Fibroblast of skin of back (primary cell): ENCODE measurements at places on chromosomes 4 and X.

- DNase-seq = no peak
These were observed at the start of gene STS for GRCh38 chrX:7147413-7147977. STS (plus strand) TSS chrX:7147712; CDS start chrX:7253200, 105,488 bp downstream.

- no peak for DNase-seq
These were observed 200.4 kb downstream of the DACH2 start for GRCh38 chrX:86348669-86349068.

GRCh38 chr4:40980318-40980883, 230.6 kb downstream of the NSUN7 start:
- DNase-seq = peak; percentile 41

DNA sequence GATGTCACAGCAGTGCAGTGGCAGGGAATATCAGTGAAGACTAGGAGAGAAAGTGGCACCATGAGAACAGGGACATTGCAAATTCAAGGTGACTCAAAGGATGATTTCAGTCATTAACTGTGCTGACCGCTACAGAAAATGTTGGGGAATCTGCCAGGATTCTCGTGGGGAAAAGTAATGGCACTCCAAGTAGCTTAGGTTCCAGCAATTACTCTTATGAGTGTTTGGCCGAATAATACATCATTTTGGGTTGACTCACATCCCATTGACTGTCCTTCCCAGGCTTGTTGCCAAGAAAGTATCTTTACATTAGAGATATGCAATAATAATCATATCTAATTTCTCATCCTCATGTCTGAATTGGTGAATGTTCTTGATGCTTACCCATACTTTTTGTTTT, 1411.1 kb upstream of the PCDH7 start:
- peak; percentile 89 for DNase-seq

DNA sequence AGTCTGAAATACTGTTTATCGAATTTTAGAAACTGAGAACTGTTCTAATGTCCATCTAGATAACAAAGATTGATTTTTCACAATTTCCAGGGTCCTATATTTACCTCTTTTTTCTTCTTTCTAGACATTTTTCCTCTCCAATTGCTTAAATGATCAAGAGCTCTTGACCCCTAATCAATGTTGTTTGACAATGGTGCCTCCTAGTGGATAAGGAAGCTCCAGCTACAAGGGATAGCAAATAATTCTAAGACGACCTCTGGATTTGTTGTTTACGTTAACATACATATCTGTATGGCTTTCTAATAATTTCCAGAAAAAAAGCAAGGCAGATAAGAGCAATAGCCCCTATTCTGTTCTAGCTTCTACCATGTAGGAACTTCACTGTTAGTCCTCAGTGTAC, 35.8 kb downstream of the GPR82 start:
- DNase-seq = peak; percentile 20

DNA sequence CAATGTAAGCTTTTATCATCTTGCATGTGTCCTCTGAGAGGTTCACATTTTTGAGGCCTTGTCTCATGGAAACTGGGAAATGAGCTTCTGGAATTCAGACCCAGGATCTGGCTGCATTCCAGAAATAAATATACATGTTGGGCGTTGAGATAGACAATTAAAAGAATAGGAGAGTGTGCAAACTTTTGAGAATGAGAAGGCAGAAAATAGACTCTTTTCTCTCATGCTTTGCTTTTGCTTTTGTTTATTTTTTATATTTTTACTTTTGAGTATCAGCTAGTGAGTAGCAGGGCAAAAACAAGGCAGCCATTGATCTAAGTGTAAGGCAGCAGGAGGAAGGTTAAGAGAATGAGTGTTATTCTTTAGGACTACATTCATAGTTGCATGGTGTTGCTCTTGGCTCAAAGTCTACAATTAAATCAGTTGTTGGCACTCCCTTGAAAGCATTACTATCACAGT, 12.4 kb downstream of the SHROOM3 start:
- DNase-seq = peak; percentile 88

GRCh38 chr4:6961496-6962210, 52.0 kb downstream of the TBC1D14 start:
- DNase-seq = no peak

- peak; percentile 95 for DNase-seq
These were observed 517.2 kb upstream of the ADGRL3 start for GRCh38 chr4:60682901-60683300.

DNA sequence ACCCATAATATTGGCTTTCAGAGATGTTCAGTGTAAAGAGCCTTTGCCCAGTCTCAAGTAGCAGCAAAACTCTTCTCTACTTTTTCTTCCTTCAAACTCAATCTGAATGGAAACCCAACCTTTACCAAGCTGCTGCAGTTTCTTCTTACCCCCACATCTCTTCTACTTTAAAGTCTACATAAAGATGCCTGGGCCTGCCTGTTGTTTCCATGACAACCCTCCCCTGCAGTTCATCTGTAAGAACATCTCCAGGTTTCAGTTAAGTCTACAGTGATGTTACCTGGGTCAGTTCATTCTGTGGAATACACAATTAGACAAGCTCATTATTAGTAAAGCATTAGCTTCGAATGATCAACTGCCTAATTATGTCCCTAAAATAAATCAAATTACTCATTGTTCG, 81.4 kb downstream of the SPANXN3 start:
- no peak for DNase-seq

GRCh38 chrX:55619547-55619946, 3.7 kb upstream of the FOXR2 start:
- no peak for DNase-seq

GRCh38 chrX:136387951-136388502, 87.3 kb downstream of the ADGRG4 start:
- no peak for DNase-seq

GRCh38 chr4:15855804-15856475, 77.8 kb downstream of the CD38 start:
- DNase-seq = peak; percentile 46

DNA sequence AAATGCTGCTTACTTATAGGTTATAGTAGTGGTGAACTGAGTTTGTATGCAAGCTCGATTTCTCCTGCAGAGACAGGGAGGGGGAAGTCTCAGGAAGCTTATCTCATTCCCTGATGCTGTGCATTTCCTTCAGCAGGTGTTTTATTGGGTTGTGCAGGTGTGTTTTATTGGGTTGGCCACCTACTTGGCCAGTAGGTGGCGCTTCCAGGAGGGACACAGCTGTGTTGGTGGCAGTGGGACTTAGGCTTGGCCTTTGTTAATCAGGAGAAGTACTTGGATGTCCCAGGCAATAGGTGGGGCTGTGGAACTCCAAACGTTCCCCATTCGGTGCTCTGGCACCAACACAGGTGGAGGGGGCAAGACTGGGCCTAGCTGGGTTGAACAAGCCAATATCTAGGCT, 196.0 kb upstream of the DCAF8L1 start:
- DNase-seq = no peak

- no peak for DNase-seq
These were observed 245.9 kb downstream of the BCOR start for GRCh38 chrX:39851745-39852455.

DNA sequence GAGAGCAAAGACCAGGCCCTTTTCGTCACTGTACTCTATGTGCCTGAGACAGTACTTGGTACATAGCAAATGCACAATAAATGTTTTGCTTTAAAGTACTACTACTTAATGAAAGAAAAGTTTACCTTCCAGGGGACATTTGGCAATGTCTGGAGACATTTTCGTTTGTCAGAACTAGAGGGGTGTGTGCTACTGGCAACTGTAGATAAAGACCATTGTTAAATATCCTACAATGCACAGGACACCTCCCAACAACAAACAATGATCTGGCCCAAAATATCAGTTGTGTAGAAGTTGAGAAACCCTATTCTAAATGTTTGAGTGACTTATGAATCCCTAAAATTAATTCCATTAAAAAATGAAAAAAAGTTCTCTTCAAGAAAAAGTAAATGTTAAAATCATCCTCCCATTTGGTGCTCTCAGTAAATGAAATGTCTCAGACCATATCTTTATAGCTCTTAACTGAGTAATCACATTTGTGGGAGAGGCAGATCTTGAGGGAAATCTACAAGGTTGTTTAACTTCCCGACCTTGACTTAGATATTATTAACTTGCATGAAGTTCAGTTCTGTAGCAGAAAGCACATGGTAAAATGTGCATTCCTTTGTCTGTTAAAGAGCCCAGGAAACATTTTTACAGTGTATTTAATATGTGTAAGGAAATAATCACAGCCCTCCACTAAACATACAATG, 18.5 kb downstream of the EGFL6 start:
- DNase-seq = no peak

GRCh38 chrX:130606425-130606824, 204.6 kb downstream of the RBMX2 start:
- DNase-seq = no peak

- DNase-seq = no peak
These were observed 30.7 kb downstream of the SERPINA7 start for GRCh38 chrX:106007815-106008214.

- DNase-seq = no peak
These were observed 347.4 kb downstream of the FAM47B start for GRCh38 chrX:35289952-35290351.

GRCh38 chr4:1458581-1458980, 52.3 kb upstream of the NKX1-1 start:
- no peak for DNase-seq

- no peak for DNase-seq
These were observed 1533.9 kb upstream of the PABPC4L start for GRCh38 chr4:135735512-135735911.

DNA sequence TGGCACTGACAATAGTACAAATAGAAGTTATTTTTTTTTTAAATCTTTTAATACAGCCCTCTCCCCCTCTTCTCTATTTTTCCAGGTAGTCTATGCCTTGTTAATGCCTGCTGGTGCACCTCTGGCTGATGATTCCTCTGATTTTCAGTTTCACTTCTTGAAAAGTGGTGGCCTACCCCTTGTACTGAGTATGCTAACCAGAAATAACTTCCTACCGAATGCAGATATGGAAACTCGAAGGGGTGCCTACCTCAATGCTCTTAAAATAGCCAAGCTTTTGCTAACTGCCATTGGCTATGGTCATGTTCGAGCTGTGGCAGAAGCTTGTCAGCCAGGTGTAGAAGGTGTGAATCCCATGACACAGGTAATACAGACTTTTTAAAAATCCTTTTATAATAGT, 99.1 kb downstream of the USP9X start:
- no peak for DNase-seq

DNA sequence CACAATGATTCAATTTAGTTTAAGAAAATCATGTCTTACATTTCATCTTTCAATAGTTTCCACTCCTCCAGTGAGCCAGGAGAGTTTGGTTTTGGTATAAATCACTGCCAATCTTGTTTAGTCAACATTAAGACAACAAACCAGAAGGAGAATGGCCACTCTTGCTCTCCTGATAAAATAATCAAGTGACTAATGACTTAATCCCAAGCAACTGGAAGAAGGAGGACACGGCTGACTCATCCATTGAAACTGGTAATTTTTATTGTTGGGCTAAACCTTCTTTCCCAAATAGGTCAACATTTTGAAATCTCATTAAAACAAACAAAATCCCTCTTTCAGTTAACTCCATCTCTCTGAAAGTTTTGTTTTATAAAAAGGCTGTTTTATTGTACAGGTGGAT, 230.2 kb downstream of the CLCN4 start:
- no peak for DNase-seq

DNA sequence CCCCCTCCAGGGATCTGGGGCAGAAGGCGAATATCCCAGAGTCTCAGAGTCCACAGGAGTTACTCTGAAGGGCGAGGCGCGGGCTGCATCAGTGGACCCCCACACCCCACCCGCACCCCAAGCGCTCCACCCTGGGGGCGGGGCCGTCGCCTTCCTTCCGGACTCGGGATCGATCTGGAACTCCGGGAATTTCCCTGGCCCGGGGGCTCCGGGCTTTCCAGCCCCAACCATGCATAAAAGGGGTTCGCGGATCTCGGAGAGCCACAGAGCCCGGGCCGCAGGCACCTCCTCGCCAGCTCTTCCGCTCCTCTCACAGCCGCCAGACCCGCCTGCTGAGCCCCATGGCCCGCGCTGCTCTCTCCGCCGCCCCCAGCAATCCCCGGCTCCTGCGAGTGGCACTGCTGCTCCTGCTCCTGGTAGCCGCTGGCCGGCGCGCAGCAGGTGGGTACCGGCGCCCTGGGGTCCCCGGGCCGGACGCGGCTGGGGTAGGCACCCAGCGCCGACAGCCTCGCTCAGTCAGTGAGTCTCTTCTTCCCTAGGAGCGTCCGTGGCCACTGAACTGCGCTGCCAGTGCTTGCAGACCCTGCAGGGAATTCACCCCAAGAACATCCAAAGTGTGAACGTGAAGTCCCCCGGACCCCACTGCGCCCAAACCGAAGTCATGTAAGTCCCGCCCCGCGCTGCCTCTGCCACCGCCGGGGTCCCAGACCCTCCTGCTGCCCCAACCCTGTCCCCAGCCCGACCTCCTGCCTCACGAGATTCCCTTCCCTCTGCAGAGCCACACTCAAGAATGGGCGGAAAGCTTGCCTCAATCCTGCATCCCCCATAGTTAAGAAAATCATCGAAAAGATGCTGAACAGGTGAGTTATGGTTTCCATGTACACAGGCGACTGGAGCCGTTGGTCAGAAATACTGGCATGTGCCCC, at the start of gene CXCL1:
TSS of gene CXCL1 (plus strand) at position 264 of the 926 bp plus-strand sequence. CDS start at position 342, 78 bp downstream.
- DNase-seq = peak; percentile 41

GRCh38 chrX:138890491-138890890, 179.0 kb upstream of the FGF13 start:
- DNase-seq = no peak

- peak; percentile 82 for DNase-seq
These were observed 189.2 kb upstream of the GK2 start for GRCh38 chr4:79597266-79597665.

DNA sequence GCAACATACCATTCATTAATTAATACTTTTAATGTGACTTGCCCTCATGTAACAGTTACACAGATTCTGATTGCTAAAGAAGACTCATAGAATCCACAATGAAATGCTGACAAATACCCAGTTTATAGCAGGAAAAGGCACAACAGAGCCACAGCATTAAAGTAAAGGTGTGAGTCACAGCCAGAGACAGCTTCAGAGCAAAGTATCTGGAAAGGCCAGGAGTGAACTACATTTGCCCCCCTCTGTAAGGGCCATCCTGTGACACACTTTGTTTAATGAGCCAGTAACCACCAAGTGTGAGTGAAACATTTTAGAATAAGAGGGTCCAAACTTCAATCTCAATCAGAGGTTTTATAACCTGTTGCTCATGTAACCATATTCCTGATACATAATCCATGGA, 133.8 kb upstream of the TACR3 start:
- no peak for DNase-seq

DNA sequence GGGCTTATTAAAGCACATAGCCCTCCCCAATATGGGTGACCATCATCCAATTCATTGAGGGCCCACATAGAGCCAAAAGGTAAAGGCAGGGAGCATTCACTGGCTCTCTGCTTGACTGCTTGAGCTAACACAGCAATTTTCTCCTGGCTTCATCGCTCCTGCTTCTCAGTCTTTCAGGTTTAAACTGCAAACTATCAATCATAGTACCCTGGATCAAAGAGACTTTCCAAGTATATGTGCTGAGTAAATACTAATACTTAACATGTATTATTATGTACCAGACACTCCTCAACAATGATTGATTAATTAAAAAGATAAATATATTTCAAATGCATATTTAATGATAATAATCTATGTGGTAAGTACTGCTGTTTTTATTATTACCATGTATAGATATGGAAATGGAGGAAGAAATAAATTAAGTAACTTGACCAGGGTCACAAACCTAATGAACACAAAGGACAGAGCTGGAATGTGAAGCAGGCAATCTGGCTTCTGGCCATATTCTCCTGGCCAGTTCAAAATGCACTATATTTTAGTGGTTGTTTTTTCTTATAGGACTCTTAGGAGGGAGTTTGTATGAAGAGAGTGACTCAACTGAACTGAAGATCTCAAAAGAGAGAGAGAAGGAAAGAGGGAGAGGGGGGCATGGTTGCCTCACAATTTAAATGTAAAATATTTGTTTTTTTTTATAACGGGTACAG, 1197.3 kb downstream of the TECRL start:
- peak; percentile 73 for DNase-seq
